ENCODE measurements at places on chromosomes 2 and 18.

DNA sequence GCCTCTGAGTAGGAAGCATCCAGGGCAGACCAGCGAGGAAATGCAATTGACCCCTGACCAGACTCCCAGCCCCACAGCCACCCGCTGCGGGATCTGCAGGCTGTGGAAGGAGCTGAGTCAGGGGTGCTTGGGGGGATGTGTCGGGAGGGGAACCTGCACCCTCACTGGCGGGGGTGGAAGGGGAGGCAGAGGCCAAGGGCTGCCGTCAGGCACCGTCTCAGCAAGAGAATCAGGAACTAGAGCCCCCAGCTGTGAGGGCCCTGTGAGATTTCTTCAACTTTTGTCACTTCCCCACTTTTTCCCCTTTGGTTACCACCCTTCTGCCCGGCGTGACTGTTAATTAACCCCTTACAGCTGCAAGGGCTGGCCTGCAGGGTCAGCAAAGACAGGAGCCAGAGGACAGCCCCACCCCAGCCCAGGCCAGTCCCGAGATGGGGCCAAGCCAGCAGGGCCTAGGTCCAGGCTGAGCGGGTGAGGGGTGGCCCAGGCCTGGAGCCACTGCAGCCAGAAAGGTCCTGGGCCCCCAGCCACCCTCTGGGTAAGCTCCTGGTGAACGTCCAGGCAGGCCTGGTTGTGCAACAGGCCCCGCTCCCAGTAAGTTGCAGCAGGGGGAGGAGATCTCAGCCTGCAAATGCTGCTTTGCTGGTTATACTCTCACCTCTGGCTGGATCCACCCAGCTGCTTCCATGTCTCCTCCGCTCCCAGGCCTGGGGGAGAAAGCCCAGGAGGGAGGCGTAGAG is 147.0 kb upstream of the ID2 start:
- DNase-seq: no peak

GRCh38 chr2:9696731-9697130 is 65.9 kb upstream of the YWHAQ start:
- DNase-seq: no peak

DNA sequence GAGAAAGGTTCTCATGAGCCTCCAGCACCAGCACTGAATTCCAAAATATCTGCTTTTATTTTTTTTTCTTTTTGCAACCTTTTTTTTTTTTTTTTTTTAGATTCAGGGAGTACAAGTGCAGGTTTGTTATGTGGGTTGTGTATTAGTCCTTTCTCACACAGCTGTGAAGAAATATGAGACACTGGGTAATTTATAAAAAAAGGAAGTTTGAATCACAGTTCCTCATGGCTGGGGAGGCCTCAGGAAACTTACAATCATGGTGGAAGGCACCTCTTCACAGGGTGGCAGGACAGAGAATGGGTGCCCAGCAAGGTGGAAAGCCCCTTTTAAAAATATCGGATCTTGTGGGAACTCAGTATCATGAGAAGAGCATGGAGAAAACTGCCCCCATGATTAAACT is 7.9 kb upstream of the TMX3 start:
- no peak for DNase-seq

GRCh38 chr2:62415518-62415917 is 90.5 kb downstream of the TMEM17 start:
- no peak for DNase-seq

DNA sequence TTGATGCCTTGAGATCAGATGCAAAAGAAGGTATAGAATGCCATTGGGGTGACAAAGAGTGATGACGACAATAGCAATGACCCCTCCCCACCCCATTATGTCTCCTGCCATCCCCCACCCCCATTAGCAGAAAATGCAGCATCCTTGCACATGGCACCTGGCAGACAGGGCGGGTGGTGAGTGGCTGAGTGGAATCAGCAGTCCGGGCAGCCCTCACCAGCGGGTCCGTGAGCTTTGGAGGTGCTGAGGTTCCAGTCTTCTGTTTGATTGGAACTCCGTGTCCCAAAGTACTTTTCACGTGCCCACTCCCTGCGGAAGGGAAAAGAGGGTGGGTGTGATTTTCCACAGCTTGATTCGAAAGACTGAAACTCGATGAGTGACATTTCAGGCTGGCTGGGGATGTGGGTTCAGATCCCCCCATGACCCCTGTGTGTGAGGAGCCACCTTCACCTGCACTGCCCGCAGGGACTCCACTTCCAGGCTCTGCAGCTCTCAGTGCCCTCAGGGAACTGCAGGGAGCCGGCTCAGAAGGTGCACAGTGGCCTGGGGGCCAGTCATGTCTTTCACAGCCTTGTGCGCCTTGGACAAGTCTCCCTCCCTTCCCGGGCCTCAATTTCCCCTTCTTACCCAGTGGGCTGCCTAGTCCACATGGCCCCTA is 130.9 kb downstream of the GLI2 start:
- no peak for DNase-seq

DNA sequence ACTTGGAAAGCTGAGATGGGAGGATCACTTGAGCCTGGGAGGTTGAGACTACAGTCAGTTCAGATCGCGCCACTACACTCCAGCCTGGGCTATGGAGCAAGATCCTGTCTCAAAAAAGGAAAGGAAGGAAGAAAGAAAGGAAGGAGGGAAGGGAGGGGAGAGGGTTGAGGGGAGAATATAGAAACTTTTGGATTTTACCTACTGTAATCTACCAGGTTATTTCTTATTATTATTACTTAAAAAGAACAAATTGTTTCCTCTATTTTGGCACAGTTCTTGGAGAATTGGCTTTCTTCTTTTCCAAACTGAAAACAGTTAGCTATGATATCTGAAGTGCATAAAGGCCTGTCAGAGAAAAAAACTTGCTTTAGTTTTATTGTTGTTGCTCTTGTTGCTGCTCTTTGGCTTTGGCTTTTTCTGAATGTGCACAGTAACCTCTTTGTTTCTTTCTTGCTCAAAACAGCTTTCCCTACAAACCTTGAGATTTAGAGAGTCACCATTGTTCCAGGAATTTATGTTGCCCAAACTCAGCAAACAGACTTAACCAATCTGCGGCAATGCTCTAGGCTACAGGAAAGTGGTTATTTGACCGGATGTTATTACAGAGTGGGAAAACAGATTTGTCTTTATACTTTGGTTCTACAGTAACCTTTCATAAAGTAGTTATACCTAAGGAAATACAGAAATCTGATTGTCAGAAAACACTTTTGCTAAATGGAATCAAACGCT is 214.9 kb downstream of the XIRP2 start:
- DNase-seq: no peak

- no peak for DNase-seq
These were observed 1.9 kb downstream of the YES1 start for GRCh38 chr18:809985-810642.

DNA sequence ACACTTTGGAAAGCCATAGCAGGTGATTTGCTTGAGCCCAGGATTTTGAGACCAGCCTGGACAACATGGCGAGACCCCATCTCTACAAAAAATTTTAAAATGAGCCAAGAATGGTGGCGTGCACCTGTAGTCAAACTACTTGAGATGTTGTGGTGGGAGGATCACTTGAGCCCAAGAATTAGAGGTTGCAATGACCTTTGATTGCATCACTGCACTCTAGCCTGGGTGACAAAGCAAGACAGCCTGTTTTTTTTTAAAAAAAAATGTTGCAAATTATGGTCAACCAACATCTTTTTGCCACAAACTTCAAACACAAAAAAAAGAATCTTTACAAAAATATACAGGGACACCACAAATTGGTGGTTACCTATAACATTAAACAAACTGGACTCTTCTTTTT is 40.3 kb downstream of the MEX3C start:
- no peak for DNase-seq

- no peak for DNase-seq
These were observed 14.7 kb downstream of the SLC14A1 start for GRCh38 chr18:45738660-45739059.

GRCh38 chr2:100453853-100454252 is 16.4 kb upstream of the NMS start:
- DNase-seq: no peak

GRCh38 chr2:39873586-39873985 is 94.5 kb upstream of the THUMPD2 start:
- no peak for DNase-seq

- DNase-seq: no peak
These were observed 9.7 kb upstream of the IL1RN start for GRCh38 chr2:113117541-113118262.

DNA sequence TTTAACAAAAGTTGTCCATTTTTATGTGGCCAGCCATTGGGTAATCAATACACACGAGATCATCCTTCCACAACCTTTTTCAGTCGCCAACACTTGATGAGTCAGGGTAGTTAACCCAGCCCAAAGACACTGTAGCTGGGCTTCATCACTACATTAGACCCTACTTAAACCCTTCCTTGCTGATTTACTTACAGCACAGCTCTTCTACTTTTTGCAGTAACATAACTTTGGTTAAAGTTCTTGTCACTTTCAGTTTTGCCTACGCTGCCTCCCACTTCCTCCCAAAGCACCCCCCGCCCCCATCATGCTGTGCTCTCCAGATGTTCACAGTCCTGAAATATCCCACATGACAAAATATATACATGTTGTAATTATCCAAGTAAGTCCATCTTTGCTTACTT is 103.6 kb downstream of the CDK15 start:
- DNase-seq: no peak
